ENCODE measurements at places on chromosomes 12 and 14. TPM values are rescaled to one million over a fixed set of nuclear protein-coding genes. Genes with fewer than 3 reads are reported as not detected.

DNA sequence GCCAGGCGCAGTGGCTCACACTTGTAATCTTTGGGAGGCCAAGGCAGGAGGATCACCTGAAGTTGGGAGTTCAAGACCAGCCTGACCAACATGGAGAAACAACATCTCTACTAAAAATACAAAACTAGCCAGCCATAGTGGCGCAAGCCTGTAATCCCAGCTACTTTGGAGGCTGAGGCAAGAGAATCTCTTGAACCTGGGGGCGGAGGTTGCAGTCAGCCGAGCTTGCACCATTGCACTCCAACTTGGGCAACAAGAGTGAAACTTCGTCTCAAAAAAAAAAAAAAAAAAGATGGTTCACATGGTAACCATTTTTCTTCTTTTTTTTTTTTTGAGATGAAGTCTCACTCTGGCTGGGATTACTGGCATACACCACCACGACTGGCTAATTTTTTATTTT, 35.3 kb downstream of the SLC2A14 start:
- no peak for DNase-seq

GRCh38 chr14:21104448-21105060, 3.7 kb downstream of the TMEM253 start:
- DNase-seq = peak; percentile 87

- no peak for DNase-seq
These were observed 61.2 kb downstream of the BEGAIN start for GRCh38 chr14:100526057-100526456.

GRCh38 chr14:90179357-90179756, 77.0 kb upstream of the PSMC1 start:
- DNase-seq = no peak

- peak; percentile 76 for DNase-seq
These were observed 586 bp downstream of the TTC6 start for GRCh38 chr14:37595809-37596621.

DNA sequence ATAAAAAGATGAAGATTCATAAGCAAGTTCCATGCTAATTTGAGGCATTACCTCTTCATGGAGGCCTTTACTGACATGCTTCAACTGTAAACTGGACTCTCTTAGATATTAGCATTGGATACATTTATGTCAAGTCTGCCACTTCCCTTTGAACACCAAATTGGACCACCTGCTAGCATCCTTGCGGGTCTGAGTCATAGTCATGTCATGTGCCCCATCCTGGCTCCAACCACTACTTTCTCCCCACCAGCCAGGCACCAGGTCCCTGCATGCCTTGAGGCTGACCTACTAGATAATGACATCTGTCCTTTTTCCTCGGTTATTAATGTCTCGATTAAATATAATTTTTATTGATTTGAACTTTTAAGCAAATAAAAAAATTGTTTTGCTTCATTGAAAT, 32.9 kb upstream of the EEA1 start:
- no peak for DNase-seq

DNA sequence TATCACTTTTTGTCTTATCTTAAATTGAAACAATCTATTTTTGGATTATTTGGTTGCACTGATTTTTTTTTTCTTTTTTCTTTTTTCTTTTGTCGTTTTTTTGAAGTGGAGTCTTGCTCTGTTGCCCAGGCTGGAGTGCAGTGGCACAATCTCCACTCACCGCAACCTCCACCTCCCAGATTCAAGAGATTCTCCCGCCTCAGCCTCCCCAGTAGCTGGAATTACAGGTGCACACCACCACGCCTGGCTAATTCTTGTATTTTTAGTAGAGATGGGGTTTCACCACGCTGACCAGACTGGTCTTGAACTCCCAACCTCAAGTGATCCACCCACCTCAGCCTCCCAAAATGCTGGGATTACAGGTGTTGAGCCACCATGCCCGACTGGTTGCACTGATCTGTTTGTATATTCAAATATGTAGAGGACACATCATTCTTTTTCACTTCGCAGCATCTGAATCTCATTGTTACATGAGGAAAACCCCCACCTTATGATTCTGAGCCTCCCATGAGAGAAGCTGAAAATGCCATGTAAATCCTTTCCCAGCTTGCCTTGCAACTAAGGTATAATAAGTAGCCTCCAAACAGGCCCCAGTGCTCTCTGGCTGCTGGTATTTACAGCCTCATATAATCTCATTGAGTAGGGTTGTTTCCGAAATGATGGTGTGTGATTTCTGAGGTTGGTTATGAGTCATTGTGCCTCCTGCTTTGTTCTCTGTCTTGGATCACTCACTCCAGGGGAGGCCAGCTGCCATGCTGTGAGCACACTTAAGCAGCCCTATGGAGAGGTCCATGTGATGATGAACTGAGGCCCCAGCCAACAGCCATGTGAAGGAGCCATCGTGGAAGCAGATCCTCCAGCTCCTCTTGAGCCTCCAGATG, 5.2 kb upstream of the HSP90B1 start:
- no peak for DNase-seq

DNA sequence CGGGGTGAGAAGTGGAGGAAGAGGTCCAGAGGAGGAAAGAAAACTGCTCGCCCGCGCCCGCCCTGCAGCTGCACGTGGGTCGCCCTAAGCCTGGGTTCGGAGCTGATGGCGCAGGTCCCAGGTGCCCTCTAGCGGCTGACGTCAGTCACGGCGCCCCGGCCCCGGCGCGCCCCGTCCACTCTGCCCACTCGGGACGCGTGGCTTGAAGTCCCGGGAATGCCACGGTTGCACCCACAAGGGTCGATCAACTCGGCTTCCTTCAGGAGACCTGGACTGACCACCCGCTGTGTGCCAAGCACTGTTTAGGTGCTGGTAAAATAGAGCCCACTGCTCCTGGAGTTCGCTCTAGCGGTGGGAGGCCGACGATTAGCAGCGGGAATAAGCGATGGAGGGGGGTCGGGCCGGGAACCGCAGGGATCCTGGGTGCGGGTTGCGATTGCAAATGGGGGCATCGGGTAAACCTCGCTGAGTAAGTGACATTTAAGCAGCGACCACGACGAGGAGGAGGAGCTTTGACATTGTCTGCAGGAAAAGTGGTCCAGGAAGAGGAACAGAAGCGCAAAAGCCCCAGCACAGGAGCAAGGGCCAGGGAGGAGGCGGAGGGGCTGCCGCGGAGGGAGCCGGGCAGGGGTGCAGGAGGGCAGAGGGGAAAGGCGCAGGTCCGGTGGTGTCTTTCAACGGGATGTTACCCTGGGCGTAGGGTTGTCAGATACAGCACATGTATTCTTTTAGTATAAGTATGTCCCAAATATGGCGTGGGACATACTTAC, 5.1 kb upstream of the ZNF839 start:
- peak; percentile 84 for DNase-seq

DNA sequence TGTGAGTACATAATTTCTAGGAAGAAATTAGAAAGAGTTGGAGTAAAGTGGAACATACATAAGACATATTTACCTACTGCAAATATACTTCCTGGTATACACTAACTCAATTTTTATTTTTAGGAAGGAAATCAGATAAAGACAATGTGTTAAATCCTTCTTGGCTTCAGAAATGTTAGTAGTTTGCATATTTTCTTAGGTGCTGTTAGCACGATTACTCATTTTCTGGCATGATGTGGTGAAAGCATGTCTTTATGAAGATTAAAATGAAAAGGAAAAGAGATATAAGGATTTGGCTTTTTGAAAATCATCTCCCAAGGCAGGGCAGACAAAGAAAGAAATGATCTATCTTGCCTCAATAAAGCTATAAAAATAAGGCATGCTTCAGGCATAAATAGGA, 287.6 kb upstream of the E2F7 start:
- DNase-seq = no peak

- DNase-seq = no peak
These were observed 65.4 kb downstream of the FZD10 start for GRCh38 chr12:130227641-130228040.

- DNase-seq = no peak
These were observed 128.0 kb downstream of the RFLNA start for GRCh38 chr12:124422570-124423523.

- no peak for DNase-seq
These were observed 66.0 kb downstream of the DENND5B start for GRCh38 chr12:31524791-31525495.

GRCh38 chr12:124004233-124004875, 31.3 kb downstream of the ZNF664 start:
- no peak for DNase-seq

DNA sequence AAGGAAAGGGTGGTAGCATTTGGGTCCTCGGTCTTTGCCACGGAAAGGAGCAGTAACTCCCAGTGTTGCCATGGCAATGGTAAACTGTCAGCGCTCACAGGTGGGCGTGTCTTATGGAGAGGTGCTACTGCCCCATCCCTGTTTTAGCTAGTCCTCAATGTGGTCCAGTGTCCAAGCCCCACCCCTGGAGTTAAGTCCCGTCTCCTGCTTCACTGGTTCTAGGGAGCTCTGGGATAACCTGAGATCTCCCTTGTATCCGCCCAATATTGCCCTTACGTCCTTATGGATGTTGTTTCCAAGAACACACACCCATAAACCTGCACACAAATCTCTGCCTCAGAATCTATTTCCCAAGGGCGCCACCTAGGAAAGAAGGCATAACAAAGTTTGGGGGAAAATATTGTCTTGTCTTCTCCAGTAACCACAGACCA, 64.2 kb downstream of the SPRING1 start:
- DNase-seq = peak; percentile 64

DNA sequence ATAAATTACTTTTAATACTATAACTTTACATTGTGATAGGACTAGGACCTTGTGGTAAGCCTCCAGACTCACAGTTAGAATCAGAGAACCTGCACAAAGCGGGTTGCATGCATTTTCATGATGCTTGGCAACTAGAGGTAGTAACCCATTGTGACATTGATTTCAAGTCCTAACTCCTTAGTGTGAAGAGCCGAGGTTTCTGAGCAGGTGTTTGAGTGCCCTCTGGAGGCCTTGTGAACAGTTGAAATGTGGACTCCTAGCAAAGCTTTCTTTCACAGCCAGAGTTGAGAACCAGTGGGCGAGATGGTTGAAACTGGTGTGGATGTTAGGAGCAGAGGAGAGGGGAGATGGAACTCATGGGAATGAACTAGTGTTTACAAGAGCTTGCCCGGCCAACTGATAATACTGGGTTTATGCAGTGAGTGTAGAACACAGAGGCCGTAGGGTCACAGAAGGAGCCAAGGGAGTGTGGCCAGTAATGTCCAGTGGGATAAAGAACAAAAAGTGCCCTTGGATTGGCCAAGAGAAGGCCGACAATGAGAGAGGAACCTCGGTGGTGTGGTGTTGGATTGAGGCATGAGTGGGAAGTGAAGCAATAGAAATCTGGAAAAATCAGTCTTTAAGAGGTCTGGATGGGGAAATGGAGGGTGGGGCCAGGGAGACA, 10.9 kb downstream of the ZNF664 start:
- DNase-seq = peak; percentile 87

- DNase-seq = peak; percentile 58
These were observed 85.4 kb upstream of the HIF1A start for GRCh38 chr14:61609884-61610283.

GRCh38 chr12:55659486-55660385, 23.0 kb downstream of the OR10P1 start:
- DNase-seq = peak; percentile 48

- DNase-seq = no peak
These were observed 4.8 kb downstream of the ELK3 start for GRCh38 chr12:96198965-96199364.

DNA sequence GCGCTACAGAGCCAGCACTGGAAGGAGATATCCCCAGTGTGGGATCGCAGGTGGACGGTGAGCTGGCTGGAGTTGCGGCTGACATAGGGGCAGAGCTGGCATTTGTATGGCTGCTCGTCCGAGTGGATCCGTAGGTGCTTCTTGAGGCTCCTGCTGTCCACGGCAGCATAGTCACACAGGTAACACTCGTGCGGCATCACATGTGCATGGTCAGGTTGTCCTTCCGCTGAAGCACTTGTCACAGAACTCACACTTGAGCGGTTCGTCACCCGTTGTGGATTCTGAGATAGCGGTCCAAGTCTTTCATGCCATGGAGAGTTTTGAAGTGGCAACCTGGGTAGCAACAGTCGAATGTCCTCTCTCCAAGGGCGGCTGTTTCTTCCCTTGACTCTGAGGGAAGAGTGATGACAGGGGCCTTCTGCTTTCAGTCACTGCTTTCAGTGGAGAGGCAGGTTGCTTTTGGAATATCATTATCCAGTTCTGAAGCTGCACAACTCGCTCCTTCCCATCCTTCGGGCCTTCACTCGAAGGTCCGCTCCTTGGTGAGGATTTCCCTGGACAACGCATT, 37.0 kb upstream of the SAV1 start:
- no peak for DNase-seq

DNA sequence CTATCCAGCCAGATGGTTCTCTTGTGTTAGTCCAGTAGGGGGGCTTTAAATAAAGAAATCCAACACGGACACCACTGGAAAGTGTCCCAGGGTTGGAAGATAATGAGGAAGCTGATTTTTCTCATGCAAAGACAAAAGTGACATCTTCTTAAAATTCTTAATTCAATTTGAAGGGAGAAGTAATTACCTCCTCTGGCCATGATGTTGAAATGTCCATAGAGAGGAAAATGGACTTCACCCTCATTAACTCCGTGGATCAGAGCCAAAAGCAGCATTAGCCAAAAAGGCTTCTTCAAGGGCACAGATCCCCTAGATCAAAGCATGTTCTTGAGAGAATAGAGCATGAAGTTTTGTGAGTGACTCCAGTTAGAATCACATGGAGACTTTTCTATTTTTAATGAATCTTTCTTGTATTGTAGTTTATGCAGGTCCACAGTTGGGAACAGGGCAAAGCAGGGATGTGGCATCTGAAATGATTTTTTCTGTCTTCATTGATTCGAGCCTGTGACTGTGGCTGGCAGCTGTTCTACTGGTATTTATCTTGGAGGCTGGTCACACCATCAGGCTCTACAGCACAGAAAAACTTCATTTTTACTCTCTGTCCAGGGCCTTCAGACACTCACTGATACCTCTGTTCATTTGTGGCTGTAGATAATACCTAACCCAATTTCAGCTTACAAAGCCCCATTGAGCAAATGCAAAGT, 1002.5 kb downstream of the AACS start:
- DNase-seq = no peak

Gene CD163
- not detected for polyA plus RNA-seq

Gene PSMB11
- not detected for polyA plus RNA-seq

Gene KRT78
- not detected for polyA plus RNA-seq

Gene KRT83
- polyA plus RNA-seq = not detected

Gene AKAP5
- polyA plus RNA-seq = 1.0 TPM

Gene ANKS1B
- 4.3 TPM for polyA plus RNA-seq

Gene PYGL
- polyA plus RNA-seq = 50.9 TPM

All from GM23338 (cell line).